ENCODE measurements at places on chromosomes 1 and 21.

DNA sequence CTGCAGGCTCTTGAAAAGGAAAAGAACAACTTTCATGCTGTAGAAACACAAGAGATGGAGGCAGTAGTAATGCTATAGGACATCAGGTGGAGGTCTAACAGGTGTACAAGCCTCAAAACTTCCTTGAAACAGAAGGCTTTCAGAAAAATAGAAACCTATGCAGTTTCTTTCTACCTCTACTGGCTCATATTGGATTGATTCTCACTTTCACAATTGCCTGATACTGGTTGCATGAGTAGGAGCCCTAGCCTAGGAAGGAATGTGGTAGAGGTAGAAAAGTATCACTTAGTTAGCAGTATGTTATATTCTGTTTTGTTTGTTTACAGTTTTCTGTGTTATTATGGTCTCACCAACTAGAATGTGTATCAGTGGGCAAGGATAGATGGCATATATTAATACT is 175.4 kb upstream of the GORAB start:
- no peak for DNase-seq

DNA sequence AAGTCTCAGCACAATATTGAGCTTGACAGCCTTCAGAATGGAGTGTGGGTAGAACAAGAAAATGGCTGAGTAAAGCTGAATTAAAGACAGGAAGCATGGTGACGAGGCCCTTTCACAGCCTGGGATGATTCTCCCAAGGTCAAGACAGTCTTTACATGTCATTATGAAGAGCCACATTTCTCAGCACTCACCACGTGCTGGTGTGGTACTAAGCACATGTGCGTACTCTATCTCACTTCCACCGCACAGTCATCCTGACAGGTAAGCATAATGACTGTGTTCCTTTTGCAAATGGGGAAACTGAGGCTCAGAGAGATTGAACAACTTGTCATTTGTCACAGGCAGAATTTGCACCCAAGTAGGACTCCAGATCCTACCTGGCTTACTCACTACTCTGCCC is 92.8 kb upstream of the COA6 start:
- no peak for DNase-seq

DNA sequence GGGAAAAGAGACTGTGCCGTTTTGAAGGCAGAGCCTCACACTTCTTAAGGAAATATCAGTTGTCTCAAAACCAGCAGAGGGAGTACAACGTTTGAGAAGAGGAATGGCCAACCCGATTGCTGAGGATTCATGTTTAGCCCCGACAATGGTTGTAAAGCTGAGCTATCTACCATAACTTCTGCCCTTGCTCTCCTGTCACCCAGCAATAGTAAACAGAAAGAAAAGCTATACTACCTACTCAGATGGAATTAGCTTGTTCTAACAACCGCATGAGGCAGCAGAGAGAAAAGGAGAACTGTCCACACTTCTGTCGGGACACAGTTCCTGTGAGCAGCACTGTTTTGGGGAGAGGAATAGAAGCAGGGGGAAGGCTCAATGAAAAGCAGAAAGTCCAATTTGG is 91.2 kb downstream of the SLC45A1 start:
- no peak for DNase-seq

- no peak for DNase-seq
These were observed 647.9 kb downstream of the PLA2G4A start for GRCh38 chr1:187476671-187477070.

- no peak for DNase-seq
These were observed 830 bp downstream of the RNF186 start for GRCh38 chr1:19814244-19814661.

DNA sequence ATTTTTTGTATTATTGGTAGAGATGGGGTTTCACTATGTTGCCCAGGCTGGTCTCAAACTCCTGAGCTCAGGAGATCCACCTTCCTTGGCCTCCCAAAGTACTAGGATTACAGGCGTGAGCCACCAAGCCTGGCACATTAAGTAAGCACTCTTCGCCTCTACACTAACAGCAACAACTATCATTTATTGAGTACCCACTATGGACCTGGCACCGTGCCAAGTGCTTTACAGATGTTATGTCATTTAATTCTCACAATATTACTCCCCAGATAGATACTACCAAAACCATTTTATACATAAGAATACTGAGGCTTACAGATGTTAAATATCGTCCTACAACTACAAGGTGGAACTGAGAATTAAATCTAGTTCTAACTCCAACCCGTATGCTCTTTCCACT is 50.1 kb downstream of the TUT4 start:
- no peak for DNase-seq

DNA sequence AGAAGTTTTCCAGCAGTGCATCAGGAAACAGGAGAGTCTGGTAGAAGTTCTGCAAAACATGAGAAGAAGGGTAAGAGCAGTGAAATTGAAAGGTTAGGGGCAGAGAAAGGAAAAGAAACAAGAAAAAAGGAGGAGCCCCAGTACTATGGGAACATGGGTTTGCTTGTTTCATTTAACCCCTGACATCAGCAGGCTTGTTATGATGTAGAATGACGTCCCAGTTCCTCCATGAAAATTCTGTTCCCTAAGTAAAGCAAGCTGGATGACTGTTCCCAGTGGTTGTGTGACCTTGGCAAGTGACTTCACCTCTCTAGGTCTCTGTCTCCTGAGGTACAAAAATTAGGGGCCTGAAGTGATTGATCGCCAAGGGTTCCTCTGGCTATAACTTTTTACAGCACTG is 268.7 kb upstream of the SGIP1 start:
- DNase-seq: no peak

- DNase-seq: no peak
These were observed 140.0 kb downstream of the SMYD3 start for GRCh38 chr1:246367041-246367440.
